Dermis microvascular lymphatic vessel endothelial cell (primary cell): ENCODE measurements at places on chromosomes 4 and X. TPM values are rescaled to one million over a fixed set of nuclear protein-coding genes. Genes with fewer than 3 reads are reported as not detected.
A peak's percentile ranks its signal among the peaks of the same experiment; 100 is the strongest.

F11 gene
- total RNA-seq, result not detected in 2 replicates

MAOA gene
- 129 and 139 TPM in 2 replicates for total RNA-seq

CPLX1 gene
- total RNA-seq, result under 0.01 TPM in 1 of 2 replicates, not detected in the other

RAB40AL gene
- total RNA-seq, result 0.13 and 0.38 TPM in 2 replicates

GRIA3 gene
- total RNA-seq, result not detected in 2 replicates

ASB12 gene
- total RNA-seq, result under 0.01 TPM in 1 of 2 replicates, not detected in the other

GRCh38 chr4:94758141-94758699 lies 465 bp downstream of the BMPR1B start:
- no peak for DNase-seq

DNA sequence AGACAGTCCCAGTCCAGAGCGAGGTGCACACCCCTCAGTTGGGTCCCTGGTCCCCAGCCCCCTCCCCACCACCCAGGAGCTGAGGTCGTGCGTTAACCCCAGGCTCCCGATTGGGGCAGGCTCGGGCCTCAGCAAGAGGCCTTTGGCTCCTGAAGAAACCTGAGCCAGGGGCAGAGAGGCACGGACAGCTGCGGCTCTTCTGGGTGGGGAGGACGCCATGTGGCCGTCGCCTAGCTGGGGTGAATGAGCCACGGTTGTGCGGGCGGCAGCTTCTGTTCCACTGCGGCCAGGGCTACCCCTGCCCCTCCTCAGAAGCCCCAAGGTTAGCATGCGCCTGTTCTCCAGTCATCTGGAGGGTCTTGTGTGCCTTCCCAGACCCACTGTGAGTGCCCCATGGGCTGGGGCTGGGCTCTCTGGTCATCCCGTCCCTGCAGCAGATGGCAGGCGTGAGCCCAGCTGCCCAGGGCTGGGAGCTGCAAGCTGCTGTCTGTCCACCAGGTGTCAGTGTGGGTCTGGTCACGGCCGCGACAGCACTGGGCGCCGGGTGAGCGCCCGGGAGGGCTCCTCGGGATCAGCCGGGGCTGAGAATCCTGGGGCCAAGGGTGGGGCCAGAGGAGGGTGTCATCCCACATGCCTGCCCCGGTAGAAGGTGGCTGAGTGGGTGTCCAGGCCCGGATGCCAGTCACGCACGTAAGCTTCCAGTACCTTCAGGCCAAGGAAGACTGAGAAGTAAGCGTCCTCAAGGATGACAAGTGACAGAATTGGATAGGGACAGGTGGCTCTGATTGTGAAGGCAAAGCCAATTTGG lies 21.9 kb downstream of the ATP2B3 start:
- DNase-seq, result peak; percentile 57

GRCh38 chrX:20063716-20064351 lies 52.9 kb downstream of the MAP7D2 start:
- no peak for DNase-seq

DNA sequence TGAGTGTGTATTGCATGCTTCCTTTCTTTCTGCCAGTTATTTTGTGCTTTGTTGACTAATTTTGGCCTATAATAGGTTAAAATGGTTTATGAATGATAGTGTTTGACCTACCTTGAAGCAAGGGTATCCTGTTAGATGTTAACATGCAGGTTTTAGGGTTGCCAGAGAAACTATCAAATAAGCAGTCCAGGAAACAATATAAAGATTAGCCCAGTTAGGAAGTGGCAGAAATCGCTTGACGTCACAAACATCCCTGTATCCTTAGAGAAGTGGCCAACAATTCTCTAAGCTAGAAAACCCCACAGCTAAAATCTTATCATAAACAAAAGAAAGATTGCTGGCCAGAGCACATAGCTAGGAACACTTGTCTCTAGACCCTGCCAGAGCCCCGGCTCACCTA lies 3.8 kb downstream of the NAP1L5 start:
- peak; percentile 19 for DNase-seq

GRCh38 chr4:156594624-156595023 lies 377.0 kb downstream of the PDGFC start:
- no peak for DNase-seq

GRCh38 chrX:131058136-131058868 lies at the start of gene ARHGAP36:
Gene ARHGAP36, plus strand, starts transcription at chrX:131058346. Its CDS starts 23,320 bp downstream, at chrX:131081666.
- no peak for DNase-seq

DNA sequence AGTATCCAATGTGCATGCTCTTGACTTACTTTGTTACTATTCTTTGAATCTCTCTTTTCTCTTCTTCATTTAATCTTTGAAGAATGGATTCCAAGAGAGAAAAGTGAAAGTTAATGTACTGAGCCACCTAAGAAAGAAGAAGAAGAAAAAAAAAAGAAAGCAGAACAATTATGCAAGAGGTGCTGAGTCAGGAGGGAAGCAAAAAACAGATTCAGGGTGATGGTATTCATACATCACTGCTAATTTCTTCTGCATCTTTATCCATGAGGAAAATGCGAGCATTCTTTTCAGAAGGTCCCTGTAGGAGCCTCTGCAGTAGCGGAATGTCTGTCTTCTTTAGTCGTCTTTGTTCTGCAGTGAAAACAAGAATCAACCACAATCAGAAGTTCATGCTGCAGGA lies 43.9 kb downstream of the RASSF6 start:
- DNase-seq, result no peak
